Neural progenitor cell (in vitro differentiated cells): ENCODE measurements at places on chromosomes 16 and 17. TPM values are rescaled to one million over a fixed set of nuclear protein-coding genes. Genes with fewer than 3 reads are reported as not detected.

- peak; percentile 50 for DNase-seq
- H3K4me1 ChIP-seq = peaks cover 19% of the 10 kb centered on the region
- no peak overlapping the region for H3K27ac ChIP-seq
- peaks cover 48% of the 10 kb centered on the region for H3K27me3 ChIP-seq
- H3K36me3 ChIP-seq = no peaks in the 10 kb centered on the region
These were observed 8.4 kb upstream of the CLDN9 start for GRCh38 chr16:3004319-3004718.

DNA sequence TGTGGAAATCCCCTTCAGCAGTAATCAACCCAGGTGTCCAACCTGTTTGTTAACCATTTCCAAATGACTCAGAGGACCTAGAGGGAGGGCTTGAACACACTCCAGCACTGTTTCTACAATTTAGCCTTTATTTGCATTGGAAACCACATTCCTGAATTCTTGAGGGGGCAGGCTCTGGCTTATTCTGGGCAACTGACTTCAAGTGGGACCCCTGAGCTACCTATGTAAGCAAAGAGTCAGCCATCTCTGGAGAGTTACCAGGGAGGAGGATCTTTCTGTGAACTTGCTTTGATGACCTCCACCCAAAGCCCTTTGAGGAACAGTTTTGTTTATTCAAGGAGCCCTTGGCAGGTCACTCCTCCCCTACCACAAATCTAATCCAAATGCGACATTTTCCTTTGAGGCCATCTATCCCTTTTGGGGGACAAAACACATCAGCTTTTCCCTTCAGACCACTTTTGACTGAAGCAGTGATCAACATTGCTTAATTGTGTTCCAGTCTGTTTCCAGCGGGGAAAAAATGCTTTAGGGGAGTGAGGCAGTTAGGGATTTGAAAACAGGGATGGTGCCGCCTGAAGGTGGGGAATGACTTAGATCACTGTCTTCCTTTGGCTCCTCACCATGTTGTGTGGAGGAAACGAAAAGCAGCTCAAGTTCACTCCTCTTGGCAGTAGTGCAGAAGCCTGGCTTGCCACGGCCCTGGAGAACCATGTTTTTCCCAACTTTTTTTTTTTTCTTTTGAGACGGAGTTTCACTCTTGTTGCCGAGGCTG, 46.2 kb downstream of the TUBD1 start:
- no peaks in the 10 kb centered on the region for H3K36me3 ChIP-seq
- no peak overlapping the region for H3K27ac ChIP-seq
- no peaks in the 10 kb centered on the region for H3K27me3 ChIP-seq

GRCh38 chr17:75642182-75642783, 9.0 kb downstream of the SMIM5 start:
- no peaks in the 10 kb centered on the region for H3K4me1 ChIP-seq
- no peak overlapping the region for H3K27ac ChIP-seq
- H3K4me3 ChIP-seq = no peak overlapping the region
- H3K36me3 ChIP-seq = no peaks in the 10 kb centered on the region
- no peaks in the 10 kb centered on the region for H3K27me3 ChIP-seq
- DNase-seq = no peak

DNA sequence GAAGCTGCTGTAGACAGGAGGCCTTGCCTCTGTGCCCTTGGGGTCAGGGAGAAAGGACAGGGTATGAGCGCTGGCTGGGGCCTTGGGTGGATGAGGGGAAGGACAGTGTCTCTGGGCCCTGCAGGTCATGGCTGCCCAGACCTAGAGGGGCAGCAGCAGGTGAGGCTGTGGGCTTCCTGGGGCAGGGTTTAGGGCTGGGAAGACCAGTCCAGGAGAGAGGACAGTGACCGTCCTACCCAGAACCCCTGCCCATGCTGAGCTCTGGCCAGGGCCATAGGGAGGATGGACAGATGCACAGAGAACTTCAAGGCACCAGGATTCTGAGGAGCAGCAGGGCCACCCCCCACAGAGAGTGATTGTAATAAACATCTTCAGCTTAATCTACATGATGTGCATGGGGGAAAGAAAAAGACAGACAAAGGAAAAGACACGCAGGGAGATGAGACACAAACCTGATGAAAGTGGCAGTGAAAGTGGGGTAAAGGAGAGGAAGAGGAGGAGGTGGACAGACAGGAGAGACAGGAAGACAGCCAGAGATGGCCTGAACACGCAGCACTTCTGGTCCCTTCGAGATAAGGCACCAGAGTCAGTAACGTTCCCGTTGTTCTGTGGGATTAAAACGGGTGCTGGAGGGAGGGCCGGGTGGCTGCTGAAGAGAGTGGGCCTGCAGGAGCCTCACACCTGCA, 17.5 kb downstream of the FLOT2 start:
- DNase-seq = no peak
- H3K27me3 ChIP-seq = no peaks in the 10 kb centered on the region
- H3K27ac ChIP-seq = no peak overlapping the region

DNA sequence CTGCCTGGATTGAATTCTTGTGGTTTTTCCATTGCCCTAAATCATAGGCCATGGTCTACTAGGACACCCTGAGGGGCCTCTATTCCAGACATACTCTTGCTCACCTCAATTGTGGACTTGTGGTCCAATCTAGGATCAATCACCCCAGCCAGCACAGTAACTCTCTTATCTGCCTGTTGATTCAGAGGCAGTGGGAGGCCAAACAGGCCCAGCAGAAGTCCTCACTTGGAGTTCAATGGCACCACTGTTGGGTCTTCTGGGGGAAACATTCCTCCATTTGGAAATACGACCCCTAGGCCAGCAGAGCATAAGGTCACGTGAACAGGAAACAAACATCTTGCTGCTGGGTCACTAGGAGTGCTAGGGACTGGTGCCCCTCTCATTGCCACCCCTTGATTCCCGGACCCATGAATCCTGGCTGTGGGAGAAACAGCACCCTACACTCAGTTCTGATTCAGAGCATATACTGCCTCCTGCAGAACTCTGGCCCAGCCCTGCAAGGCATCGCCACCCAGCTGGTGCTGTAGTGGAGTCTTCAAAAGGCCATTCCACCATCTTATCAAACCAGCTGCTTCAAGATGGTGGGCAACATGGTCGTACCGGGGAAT, 6.8 kb upstream of the NXN start:
- H3K27ac ChIP-seq = no peak overlapping the region
- no peak for DNase-seq
- H3K4me1 ChIP-seq = no peaks in the 10 kb centered on the region
- H3K36me3 ChIP-seq = no peaks in the 10 kb centered on the region
- no peaks in the 10 kb centered on the region for H3K27me3 ChIP-seq
- no peak overlapping the region for H3K4me3 ChIP-seq

GRCh38 chr17:45907750-45908395, 13.5 kb downstream of the MAPT start:
- no peak overlapping the region for H3K4me3 ChIP-seq
- peaks cover 19% of the 10 kb centered on the region for H3K4me1 ChIP-seq
- H3K36me3 ChIP-seq = no peaks in the 10 kb centered on the region
- DNase-seq = no peak

DNA sequence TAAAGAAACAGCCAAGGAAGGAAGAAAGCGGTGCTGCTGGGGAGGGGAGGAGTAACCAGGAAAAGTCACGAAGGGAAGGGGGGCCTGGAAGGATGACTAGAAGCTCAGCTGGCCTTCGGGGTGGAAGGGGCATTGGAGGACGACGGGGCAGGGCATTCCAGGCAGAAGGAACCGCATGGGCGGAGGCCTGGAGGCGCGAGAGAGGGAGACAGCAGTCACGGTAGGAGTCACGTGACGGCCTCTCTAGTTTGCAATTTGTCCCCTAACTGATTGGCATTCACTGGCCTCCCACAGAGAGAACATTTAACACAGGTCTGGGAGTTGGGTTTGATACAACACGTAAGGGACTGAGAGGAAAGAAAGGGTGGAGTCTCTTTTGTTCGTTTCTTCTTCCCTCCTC, 63.9 kb downstream of the RTN4RL1 start:
- peak; percentile 63 for DNase-seq
- no peak overlapping the region for H3K4me3 ChIP-seq
- H3K4me1 ChIP-seq = peaks cover 17% of the 10 kb centered on the region
- H3K27ac ChIP-seq = peak overlapping the region; percentile 46
- no peaks in the 10 kb centered on the region for H3K27me3 ChIP-seq

DNA sequence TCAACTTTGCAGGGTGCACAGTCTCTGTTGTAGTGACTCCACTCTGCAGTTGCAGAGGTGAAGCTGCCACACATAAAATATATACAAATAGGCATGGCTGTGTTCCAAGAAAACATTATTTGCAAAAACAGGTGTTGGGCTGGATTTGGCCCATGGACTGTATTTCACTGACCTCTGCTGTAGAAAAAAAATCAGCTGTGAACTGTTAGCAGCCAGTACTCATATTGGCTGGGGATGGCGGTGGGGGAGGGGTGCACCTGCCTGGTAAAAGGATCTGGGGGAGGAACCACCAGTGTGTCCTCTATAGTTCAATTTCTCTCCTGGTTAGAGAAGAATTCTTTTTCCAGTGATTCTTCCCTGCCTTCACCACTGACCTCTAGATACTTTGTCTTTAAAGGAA, 50.0 kb downstream of the SHISA9 start:
- H3K4me3 ChIP-seq = no peak overlapping the region
- H3K4me1 ChIP-seq = no peaks in the 10 kb centered on the region
- H3K36me3 ChIP-seq = no peaks in the 10 kb centered on the region
- no peak overlapping the region for H3K27ac ChIP-seq

GRCh38 chr17:56319531-56319930, 166.3 kb downstream of the ANKFN1 start:
- H3K4me3 ChIP-seq = no peak overlapping the region
- H3K27me3 ChIP-seq = no peaks in the 10 kb centered on the region
- H3K4me1 ChIP-seq = peaks cover 38% of the 10 kb centered on the region
- DNase-seq = peak; percentile 67

- H3K27me3 ChIP-seq = no peaks in the 10 kb centered on the region
- peak overlapping the region; percentile 90 for H3K4me3 ChIP-seq
- peaks cover 32% of the 10 kb centered on the region for H3K4me1 ChIP-seq
- DNase-seq = peak; percentile 75
These were observed 550 bp downstream of the EIF4A3 start for GRCh38 chr17:80146121-80147034.

- H3K27me3 ChIP-seq = no peaks in the 10 kb centered on the region
- no peak overlapping the region for H3K4me3 ChIP-seq
- peaks cover 4% of the 10 kb centered on the region for H3K4me1 ChIP-seq
- H3K36me3 ChIP-seq = no peaks in the 10 kb centered on the region
- peak overlapping the region; percentile 16 for H3K27ac ChIP-seq
These were observed 10.8 kb downstream of the INPP5K start for GRCh38 chr17:1505586-1505985.

DNA sequence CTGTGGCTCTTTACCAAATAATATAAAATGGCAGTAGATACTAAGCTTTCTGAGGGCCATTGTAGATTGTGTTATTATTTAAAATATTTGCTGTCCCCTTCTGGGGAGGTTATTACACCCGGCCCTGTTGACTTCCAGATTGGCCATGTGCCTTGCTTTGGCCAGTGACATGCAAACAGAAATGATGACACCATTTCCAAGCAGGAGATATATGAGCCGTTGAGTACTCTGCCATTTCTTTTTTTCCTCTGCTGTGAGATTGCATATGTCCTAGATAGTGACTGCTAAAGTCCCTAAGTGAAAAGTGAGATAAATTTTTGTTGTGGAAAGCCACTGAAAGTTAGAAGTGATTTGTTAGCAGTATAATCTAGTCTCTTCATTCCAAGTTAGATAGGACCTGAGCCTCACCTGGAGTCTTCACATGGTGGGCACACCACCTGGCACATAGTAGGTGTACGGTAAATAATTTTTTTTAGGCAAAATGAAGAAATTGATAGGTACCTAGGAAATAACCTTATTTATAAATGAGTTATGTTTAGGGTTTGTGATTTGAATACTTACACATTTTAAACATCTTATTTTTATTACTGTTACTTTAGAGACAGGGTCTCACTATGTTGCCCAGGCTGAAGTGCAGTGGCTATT, 204.0 kb upstream of the CACNG5 start:
- no peak overlapping the region for H3K4me3 ChIP-seq

Gene AOC2
- 1.2 and 2.1 TPM in 2 replicates for total RNA-seq

Gene SLC7A6
- 5.6 and 13.7 TPM in 2 replicates for total RNA-seq

Gene ACSM5
- total RNA-seq = not detected in 2 replicates

Gene C16orf74
- total RNA-seq = 1.1 TPM in 1 of 2 replicates, not detected in the other
